HS-27A (cell line): ENCODE measurements at places on chromosomes 13 and 19.

DNA sequence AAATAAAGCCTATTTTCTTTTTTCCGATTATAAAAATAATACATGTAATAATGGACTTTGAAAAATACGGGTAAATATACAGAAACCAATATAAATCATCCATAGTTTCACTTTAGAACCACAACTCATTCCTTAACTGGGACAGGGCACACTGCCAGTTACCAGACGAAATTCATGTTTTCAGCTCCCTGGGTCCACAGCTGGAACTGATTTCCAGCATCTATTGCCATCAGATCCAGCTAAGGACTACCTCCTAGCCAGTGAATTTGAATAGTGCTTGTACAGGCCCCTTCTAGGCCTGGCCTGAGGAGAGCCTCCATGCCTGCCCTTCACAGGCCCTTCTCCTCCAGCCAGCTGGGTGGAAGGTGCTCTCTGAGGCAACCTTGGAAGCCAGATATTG, 30.0 kb upstream of the ATP12A start:
- no peak for DNase-seq

DNA sequence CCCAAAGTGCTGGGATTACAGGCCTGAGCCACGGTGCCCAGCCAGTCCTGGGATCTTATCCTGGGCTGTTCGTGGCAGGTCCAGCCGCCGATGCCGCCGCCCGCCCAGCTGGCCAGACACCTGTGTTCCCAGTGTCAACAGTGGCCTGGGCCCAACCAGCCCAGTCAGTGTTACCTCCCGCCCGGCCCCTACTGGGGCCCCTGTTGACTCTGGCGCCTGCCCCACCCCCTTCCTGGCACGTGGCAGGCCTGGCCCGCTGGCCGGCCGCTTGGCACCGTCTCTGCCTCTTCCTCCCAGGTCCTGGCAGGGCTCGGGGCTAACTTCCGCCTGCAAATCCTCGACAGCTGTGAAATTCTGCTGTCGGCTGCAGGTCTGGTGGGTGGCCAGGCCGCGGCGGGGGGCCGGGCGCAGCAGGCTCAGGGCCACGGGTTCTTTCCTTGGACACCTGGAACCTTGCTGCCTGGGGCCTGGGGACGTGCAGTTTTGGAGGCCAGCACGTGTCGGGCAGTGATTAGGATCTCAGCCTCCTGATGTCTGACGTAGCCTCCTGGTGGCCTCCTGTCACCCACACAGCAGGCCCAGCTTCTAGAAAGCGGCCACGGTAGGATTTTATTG, 9.1 kb downstream of the ARID3A start:
- DNase-seq: no peak

GRCh38 chr13:43238341-43239083, 215.1 kb downstream of the DNAJC15 start:
- DNase-seq: no peak

GRCh38 chr13:101272886-101273285, 143.4 kb downstream of the NALCN start:
- no peak for DNase-seq

DNA sequence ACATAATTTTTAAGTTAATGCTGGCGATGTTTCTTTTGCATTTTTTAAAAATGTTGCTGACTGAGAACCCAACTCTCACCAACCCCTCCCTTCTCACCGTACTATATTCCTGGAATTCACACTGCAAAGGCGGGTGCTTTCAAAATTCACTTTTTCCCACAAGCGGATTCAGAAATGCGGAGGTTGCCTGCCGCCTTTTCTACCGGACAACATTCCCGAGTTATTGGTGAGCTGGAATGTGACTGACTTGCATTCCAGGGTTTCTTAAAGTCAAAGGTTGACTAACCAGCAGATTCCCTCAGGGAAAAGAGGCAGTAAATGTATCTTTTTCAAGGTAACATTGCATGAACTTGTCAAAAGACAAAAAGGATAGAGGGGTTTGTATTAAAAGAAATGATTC, 113.3 kb downstream of the RAB20 start:
- DNase-seq: no peak

GRCh38 chr19:49421878-49422202, 1.4 kb downstream of the PTH2 start:
- DNase-seq: no peak

- no peak for DNase-seq
Measured at GRCh38 chr13:102774591-102775520, 1.3 kb upstream of the TEX30 start.

DNA sequence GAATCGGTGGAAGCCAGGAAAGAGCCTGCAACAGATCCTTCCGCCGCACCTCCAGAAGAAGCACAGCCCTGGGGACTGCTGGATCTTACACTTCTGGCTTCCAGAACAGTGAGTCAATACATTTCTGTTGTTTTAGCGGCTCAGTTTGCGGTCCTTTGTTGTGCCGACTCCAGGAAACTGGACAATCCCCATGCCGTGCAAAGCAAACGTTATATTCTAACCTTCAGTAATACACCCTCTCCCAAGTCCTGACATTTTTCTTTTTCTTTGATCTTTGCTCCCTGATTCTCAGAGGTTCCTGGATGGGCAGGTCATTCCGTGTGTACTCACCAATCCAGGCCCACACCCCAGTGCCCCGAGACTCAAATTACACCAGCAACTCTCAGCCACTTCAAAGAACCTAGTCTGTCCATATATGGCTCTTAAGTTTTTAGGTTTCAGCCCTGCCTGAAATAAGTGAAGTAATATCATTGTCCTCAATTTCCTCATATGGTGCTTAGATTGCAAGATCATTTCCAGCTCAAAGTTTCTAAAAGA, 387.1 kb upstream of the SGCG start:
- DNase-seq: no peak

DNA sequence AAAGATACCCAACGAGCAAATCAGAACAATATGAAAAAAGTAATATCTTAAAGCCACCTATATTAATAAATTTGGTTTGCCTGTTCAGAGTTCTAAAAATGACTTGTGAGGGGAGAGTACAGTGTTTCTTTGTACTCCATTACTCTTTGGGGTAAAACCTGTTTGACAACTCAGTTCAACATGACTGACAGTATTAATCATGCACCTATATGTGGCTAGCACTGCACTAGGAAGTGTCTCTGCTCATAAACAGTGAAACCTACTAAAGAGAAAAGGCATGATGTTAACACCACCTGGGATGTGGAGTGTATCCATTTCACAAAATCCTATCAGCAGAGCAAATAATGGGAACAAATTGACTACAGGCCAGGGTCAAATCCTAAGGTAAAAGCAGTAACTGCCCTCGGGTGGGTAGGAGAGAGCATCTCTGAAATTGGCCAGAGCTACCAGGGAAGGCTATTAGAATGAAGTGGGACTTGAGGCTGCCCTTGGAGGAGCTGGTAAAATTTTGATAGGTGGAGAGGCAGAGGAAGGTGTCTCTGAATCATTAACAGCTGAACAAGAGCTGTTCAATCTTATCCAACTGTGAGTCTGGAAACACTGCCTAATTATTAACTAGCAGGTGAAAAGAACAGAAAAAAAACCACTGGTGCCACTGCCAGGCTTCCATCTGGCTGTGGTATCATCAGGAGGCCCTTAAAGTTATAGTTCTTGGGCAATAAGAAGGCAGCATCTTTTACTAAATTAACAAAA, 365.1 kb downstream of the DNAJC15 start:
- DNase-seq: no peak

DNA sequence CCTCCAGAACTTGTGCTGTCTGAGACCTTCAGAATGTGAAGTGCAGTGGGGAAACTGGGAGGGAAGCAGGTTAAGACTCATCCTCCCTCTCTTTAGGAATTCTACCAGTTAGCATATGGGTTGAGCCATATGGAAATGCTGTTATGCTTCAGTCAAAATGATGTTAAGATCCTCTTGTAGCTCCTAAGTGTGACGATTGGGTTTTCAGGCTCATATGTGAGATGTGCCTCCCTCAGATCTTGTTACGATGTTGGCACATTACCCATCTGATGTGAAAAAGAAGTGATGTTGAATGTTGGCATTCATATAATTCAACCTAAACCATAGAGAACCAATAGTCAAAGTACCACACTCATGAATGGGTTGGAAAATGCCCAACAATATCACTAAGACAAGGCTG, 67.8 kb upstream of the IPO5 start:
- DNase-seq: no peak

GRCh38 chr19:49135686-49136085, 16.3 kb downstream of the PPFIA3 start:
- no peak for DNase-seq

- no peak for DNase-seq
Measured at GRCh38 chr19:18943465-18943864, 2.4 kb upstream of the HOMER3 start.

DNA sequence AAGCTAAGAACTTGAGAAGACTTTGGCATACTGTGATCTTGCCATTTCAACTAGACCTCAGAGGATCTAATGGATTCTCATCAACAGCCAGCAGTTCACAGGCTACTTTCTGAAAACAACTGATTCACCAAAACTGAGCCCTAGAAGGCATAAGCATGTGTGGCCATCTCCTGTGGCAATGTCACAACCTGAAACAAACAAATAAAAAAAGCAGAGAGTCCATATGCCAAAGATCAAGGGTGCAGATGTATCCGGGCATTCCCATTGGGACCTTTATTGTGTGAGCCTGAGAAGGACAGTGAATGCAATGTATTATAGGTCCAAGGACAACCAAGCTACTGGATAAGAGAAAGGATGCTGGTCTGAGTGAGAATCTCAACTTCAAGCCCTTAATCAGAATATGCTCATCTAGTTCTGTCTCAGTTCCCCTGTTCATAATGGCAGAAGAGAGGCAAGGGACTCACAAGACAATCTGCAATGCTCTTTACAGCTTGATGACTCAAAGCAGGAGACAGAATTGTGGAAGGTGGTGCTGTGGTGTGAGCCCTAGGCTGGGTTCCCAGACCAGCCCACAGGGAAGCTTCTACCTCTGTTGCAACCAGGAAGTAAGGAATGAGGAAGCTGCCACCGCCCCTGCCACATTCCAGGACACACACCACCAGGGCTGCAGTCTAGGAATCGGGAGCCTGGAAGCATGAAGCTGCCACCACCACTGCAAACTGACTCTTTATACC, 133.7 kb downstream of the RAP2A start:
- DNase-seq: no peak

GRCh38 chr13:59531571-59532091, 632.1 kb downstream of the DIAPH3 start:
- peak; percentile 51 for DNase-seq

DNA sequence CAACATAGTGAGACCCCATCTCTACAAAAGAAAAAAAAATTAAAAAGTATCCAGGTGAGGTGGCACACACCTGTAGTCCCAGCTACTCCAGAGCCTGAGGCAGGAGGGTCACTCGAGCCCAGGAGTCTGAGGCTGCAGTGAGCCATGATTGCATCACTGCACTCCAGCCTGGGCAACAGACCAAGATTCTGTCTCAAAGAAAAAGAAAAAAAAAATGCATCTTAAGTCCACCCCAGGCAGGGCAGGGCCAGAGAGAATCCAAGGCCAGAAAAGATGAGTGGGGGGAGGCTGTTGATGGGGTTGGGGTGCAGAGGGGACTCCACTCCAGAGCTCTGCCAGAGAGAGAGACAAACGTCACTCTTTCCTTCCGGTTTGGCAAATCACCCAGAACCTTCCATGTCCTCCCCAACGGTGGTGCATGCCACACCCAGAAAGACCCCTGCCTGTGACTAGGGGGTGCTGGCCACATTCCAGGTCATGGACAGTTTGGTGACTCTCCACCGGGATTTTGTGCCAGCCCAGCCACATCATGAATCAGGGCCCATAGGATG, 431 bp downstream of the FUT3 start:
- DNase-seq: no peak

DNA sequence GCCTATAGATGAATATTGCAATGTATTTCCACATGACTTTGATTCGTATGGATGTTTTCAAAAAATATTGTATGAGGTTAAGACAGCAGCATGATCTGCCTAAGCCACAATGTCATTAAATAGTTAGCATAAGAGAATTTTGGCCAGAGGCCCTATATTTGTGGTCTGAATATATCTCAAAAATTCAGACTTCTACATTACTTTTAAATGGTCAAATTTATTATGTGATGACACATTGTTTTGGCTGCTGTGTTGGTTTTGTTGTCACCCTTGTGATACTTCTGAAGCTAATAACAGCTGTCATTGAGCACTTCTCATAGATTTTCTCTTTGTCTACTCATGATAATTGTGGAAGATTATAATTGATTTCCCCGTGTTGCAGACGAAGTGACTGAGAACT, 288.2 kb downstream of the MYO16 start:
- no peak for DNase-seq

DNA sequence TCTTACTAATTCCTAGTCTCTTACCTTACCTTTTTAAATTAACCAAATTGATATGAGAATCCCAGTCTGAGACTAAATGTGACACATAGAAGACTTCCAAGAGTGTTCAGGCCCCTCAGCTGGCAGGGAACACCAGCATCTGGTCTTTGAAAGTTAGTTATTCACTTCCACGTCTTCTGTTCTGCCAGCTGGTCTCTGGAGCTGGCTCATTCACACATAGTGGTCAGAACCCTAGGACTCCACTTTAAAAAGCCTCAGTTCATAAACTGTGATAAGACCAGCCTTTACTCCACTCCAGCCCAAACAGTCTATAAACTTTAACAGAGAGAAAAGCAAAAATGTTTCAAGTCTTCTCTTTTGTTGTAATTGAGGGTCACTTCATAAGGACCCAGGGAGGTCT, 263.0 kb downstream of the DCT start:
- no peak for DNase-seq

DNA sequence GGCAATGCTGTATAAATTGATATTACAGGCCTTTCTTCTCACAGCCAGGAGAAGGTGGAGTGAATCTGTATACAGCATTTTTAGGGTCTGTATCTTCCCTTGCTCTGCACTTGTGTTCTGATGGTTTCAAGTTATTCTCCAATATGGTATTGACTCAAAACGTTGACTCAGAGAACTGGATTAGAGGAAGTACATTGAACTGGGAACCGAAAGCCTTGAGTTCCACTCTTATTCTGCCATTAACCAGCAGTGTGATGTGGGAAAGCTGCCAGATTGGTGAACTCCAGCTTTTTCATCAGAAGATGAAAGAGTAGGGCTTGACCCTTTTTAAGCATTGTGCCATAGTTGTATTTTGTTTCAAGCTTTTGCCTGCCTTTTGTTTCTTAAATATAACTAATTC, 167.7 kb downstream of the SPRY2 start:
- no peak for DNase-seq

DNA sequence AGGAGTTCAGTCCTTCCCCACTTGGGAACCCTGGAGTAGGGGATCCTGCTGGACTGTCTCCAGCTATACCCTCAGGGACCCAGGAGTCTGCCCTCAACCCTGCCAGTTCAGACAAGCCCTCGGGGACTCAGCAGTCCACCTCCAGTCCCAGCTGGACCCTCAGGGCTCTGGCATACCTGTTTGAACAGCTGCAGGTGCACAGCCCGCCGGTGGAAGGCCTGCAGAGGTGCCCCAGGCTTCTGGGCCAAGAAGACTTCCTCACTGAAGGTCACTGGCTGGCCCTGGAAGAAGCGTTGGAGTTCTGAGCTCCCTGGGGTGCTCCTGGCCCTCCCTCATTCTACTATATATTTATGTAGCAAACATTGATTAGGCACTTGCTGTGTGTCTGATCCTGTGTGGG, 8.6 kb downstream of the CRB3 start:
- DNase-seq: no peak

GRCh38 chr13:37009692-37010091, 9.1 kb downstream of the EXOSC8 start:
- DNase-seq: no peak
